ENCODE measurements at places on chromosomes 13 and 19.

DNA sequence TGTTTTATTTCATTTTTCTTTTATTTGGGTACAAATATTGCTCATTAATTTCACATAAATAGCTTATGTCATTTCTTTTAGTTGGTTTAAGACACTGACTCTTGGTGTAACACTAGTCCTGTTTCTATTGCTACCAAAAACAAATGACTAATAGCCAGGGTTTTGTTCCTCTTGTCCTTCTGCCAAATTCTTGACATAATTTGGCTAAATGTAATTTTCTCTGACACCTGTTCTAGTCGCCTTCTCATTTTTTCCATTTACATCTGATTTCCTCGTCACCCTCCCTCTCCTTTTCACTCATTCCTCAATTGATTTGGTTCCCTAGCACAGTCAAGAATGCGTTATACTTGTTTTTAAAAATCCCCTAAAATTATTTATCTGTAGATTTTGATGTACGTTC is 1718.7 kb downstream of the EFNB2 start:
- DNase-seq = no peak

DNA sequence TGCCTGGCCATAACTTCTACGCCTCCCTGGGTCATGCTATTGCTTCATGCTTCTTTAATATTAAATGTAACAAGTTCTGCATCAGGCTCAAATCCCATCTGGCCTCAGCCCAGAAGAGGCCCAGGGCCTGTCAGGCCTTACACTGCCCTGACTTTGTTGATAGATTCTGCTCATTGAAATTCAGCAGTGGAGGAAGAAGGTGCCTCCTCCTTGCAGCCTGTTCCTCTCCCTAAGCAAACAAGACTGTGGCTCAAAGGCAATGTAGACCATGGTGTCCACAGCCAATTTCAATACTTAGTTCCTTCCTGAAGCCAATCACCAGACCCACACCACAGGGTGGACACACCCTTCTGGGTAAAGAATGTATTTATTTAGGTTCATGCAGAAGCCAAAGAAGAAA is 59.4 kb downstream of the LACC1 start:
- DNase-seq = no peak

GRCh38 chr19:32543115-32543900 is 37.7 kb upstream of the PDCD5 start:
- DNase-seq = no peak

- no peak for DNase-seq
Measured at GRCh38 chr19:43820098-43820883, 6.8 kb upstream of the ZNF283 start.

- DNase-seq = no peak
Measured at GRCh38 chr13:24168392-24168750, 7.9 kb downstream of the SPATA13 start.
